A549 treated with CORT108297 at 1 μM for 4 hours (cell line): ENCODE measurements at places on chromosomes 4 and X. TPM values are rescaled to one million over a fixed set of nuclear protein-coding genes. Genes with fewer than 3 reads are reported as not detected.

Gene DCHS2
- not detected in 5 replicates for total RNA-seq

Gene AMTN
- total RNA-seq: 0.20 TPM in 1 of 5 replicates, not detected in the others

Gene HCFC1
- 31.7 to 41.9 TPM (median 40.9 TPM) in 5 replicates for total RNA-seq

Gene SOD3
- total RNA-seq: not detected in 5 replicates

Gene FHDC1
- 0.35 to 0.54 TPM (median 0.44 TPM) in 5 replicates for total RNA-seq

Gene SPANXN2
- not detected in 5 replicates for total RNA-seq
